A549 treated with Mapracorat at 1 μM for 4 hours (cell line): ENCODE measurements at places on chromosomes 12 and 14. TPM values are rescaled to one million over a fixed set of nuclear protein-coding genes. Genes with fewer than 3 reads are reported as not detected.

Gene MMP14
- 0.33 to 1.1 TPM (median 0.76 TPM) in 5 replicates for total RNA-seq

Gene CNIH1
- total RNA-seq, result 241 to 341 TPM (median 254 TPM) in 5 replicates

Gene SERPINA10
- not detected in 5 replicates for total RNA-seq

Gene RNF212B
- not detected in 5 replicates for total RNA-seq

Gene EFS
- not detected in 5 replicates for total RNA-seq

Gene TPPP2
- total RNA-seq, result not detected in 5 replicates

Gene GPD1
- 0.14 to 0.30 TPM (median 0.18 TPM) in 5 replicates for total RNA-seq

Gene TAS2R14
- total RNA-seq, result 0.31 to 0.70 TPM (median 0.40 TPM) in 5 replicates

Gene LRR1
- 43.8 to 52.9 TPM (median 49.2 TPM) in 5 replicates for total RNA-seq

Gene SERPINA3
- 10.8 to 16.1 TPM (median 13.9 TPM) in 5 replicates for total RNA-seq

Gene TSPAN8
- total RNA-seq, result not detected in 5 replicates

Gene GLIPR1L1
- not detected in 5 replicates for total RNA-seq

Gene SLCO1A2
- 0.13 TPM in 1 of 5 replicates, not detected in the others for total RNA-seq

Gene GPRC5A
- total RNA-seq, result 222 to 371 TPM (median 313 TPM) in 5 replicates

Gene SMCO3
- 0.08 to 0.10 TPM in 2 of 5 replicates, not detected in the others for total RNA-seq

Gene VDR
- total RNA-seq, result 2.1 to 3.2 TPM (median 2.9 TPM) in 5 replicates

Gene SIX4
- 1.2 to 3.6 TPM (median 2.5 TPM) in 5 replicates for total RNA-seq

Gene SIX6
- not detected in 5 replicates for total RNA-seq

Gene CLEC4C
- total RNA-seq, result not detected in 5 replicates

Gene CMA1
- total RNA-seq, result not detected in 5 replicates

Gene SP1
- total RNA-seq, result 18.4 to 25.2 TPM (median 20.4 TPM) in 5 replicates

Gene EML5
- 0.39 to 1.0 TPM (median 0.44 TPM) in 5 replicates for total RNA-seq

Gene SLC10A1
- total RNA-seq, result not detected in 5 replicates

Gene LRTM2
- 0.05 TPM in 1 of 5 replicates, not detected in the others for total RNA-seq

Gene GSKIP
- 16.4 to 26.5 TPM (median 22.5 TPM) in 5 replicates for total RNA-seq

Gene FZD10
- total RNA-seq, result not detected in 5 replicates

Gene ALDH2
- total RNA-seq, result 61.5 to 94.1 TPM (median 86.3 TPM) in 5 replicates

Gene DNAJC22
- 17.0 to 23.4 TPM (median 20.7 TPM) in 5 replicates for total RNA-seq

Gene BICDL1
- total RNA-seq, result 3.2 to 4.9 TPM (median 3.8 TPM) in 5 replicates

Gene VEZT
- total RNA-seq, result 51.4 to 74.3 TPM (median 63.5 TPM) in 5 replicates

Gene IL26
- total RNA-seq, result not detected in 5 replicates

Gene VSIG10
- total RNA-seq, result 15.7 to 18.1 TPM (median 17.8 TPM) in 5 replicates

Gene HOXC11
- 0.62 to 0.92 TPM (median 0.85 TPM) in 5 replicates for total RNA-seq

Gene CD163L1
- total RNA-seq, result 0.38 to 0.72 TPM (median 0.49 TPM) in 5 replicates

Gene FAM186B
- 0.07 to 0.23 TPM (median 0.15 TPM) in 5 replicates for total RNA-seq

Gene CLEC7A
- not detected in 5 replicates for total RNA-seq

Gene HNRNPA1
- total RNA-seq, result 1,506 to 2,471 TPM (median 1,550 TPM) in 5 replicates

Gene PTCSC3
- total RNA-seq, result not detected in 5 replicates

Gene KRT75
- total RNA-seq, result 0.07 to 0.14 TPM (median 0.10 TPM) in 4 of 5 replicates, not detected in the other

Gene TCL1B
- total RNA-seq, result not detected in 5 replicates

Gene B4GALNT3
- 0.35 to 1.1 TPM (median 0.68 TPM) in 5 replicates for total RNA-seq

Gene OR6C2
- not detected in 5 replicates for total RNA-seq

Gene GPRC5D
- not detected in 5 replicates for total RNA-seq

Gene DHH
- total RNA-seq, result not detected in 5 replicates

Gene CYP27B1
- 1.5 to 2.8 TPM (median 1.7 TPM) in 5 replicates for total RNA-seq

Gene ABCC9
- total RNA-seq, result 0.01 to 0.08 TPM in 2 of 5 replicates, not detected in the others

Gene SLC7A7
- 18.9 to 28.4 TPM (median 21.2 TPM) in 5 replicates for total RNA-seq

Gene FAM234B
- total RNA-seq, result 3.7 to 5.0 TPM (median 4.1 TPM) in 5 replicates
